Activated CD4-positive, alpha-beta T cell treated with anti-CD3 and anti-CD28 coated beads, Interleukin-2, Interleukin-4, amounts not matched to agents 100 ng/mL and 50 ng/mL, durations not matched to agents 16 hours and 8 hours (primary cell): ENCODE measurements at places on chromosomes 12 and 14.

DNA sequence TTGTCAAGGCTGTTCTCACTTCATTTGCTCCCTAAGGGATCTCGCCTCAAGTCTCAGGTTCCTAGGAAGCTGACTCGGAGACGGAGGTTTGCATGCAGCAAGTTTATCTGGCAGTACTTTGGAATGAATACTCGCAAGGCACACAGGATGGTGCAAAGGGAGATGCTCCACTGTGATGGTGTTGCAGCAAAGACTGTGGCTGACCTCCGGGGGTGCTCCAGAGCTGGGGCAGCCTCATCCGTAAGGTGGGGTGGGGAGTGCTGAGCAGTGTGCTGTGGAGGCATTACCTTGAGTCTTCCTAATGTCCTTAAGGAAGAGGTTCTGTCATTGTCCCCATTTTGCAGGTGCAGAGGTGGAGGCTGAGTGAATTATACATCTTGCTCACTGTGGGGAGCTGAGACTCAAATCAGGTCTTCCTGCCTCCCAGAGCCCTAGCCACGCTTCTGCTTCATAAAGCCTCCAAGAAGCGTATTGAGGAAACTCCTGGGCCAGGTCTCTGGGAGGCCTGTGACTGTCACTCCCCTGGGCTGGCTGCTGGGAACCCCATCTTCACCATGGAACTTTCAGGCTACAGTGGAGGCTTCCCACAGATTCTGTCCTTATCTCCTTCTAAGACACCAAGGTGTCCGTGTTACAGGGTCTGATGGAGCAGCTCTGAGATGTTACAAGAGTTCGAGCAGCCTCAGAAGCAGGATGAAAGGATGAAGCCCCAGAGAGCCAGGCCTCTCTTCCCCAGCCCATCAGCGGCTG, 39.5 kb downstream of the GALNT16 start:
- DNase-seq = no peak

- no peak for DNase-seq
These were observed 6.3 kb upstream of the CTDSP2 start for GRCh38 chr12:57852620-57853500.

DNA sequence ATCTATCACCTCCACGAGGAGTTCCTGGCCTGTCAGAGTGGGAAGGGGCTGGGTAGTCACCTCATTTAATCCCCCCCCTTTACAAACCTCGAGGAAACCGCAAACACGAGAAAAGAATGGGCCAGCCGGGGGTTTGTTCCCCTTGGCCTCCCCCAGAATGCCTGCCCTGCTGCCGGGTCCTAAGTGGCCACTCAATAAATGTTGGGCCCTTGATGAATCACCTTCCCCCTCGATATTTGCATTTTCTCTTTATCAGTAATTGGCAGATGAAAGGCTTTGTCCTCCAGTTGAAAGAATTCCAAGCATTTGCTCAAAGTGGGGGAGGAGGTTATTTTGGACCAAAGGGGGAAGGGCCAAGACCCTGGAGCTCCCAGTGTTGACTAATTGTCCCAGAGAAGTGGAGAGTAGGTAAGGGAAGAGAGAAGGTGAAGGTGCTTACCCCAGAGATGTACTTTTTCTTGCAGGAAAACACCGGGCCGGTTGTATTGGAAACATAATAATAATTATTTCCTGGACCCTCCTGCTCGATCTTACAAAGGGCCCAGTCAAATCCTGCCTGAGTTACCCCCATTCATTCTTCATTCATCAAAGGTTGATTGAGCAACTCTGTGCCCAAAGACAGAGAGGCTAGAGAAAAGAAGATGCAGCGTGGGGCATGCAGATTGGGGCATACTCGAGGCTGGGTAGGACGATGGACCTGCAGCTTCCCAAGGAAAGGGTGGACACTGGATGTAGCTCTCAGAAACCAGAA, 1.9 kb upstream of the KDM2B start:
- no peak for DNase-seq

GRCh38 chr14:60163693-60164092, 1.5 kb downstream of the DHRS7 start:
- DNase-seq = no peak

GRCh38 chr12:11668611-11669010, 19.1 kb downstream of the ETV6 start:
- DNase-seq = no peak

DNA sequence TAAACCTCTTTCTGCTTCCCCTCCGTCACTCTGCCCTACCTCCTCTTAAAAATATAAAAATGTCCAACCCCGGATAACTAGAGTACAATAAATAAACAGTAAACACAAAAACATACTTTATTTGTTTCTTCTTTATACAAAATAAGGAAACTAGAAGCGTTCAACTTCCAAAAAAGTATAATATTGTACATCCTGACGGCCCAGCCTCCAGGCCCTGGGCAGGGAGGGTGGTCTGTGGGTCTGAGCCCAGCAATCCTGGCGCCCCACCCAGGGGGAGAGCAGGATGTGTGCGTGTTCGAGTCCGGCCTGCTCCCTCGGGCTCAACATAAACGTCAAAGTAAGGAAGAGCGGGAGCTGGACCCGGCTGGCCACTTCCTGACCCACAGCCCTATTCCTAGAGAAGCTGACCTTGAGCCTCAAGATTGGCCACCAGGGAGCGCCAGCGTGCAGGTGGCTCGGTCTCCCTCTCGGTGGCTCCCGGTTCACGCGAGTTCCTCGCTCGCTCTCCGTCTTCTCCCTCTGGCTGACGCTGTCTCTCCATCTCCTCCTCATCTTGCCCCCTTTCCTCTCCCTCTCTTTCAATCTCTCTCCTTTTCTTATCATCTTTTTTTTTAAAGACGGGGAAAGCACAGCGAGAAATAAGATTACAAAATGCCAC, 9.4 kb downstream of the LHX5 start:
- DNase-seq = peak; percentile 69

GRCh38 chr14:103492156-103492925, 30.3 kb downstream of the CKB start:
- no peak for DNase-seq

DNA sequence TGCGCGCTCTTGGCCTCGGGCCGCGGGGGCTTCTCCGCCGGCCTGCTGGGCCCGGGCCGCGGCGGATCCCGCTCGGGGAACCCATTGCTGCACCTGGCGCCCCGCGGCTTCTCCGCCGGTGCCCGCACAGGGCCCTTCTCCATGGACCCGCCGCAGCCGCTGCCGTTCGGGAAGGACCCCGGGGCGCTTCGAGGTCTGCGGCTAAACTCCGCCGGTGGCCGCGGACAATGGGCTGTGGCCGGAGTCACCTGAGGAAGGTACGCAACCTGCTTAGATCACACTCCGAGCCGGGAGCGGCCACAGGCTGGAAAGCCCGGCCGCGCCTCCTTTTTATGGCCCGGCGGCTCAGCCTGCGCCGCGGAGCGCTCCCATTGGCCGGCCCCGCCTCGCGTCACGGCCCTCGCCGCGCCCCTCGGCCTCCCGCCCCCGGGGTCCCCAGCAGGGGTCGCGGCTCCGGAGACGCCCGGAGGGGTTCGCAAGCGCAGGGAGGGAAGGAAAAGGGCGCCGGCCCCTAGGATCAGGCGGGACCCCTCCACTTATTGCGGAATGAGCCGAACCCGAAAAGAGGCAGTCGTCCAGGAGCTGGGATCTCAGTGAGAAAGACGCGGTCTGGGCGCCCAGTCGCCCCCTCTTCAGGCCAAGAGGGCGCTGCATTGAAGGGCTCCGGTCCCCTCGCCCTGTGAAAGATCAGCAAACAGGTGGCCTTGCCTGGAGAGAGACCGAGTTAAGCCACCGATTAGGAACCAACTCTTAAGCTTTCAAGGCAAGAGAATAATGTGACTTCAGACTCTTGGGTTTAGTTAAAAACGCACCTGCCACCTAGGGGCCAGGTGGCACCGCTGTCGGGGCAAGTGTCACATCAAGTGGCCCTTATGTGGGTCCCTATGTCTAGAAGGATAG, at the start of gene GCH1:
Gene GCH1 (minus strand): TSS at position 306 of the 900 bp plus-strand sequence. CDS start 163 bp downstream, at position 143.
- peak; percentile 76 for DNase-seq

DNA sequence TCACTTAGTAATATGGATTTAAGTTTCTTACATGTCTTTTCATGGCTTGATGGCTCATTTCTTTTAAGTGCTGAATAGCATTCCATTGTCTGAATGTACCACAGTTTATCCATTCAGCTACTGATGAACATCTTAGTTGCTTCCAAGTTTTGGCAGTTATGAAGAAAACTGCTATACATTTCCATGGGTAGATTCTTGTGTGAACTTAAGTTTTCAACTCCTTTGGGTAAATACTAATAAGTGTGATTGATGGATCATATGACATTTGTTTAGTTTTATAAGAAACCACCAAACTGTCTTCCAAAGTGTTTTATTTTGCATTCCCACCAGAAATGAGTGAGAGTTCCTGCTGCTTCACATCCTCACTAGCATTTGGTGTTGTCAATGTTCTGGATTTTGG, 119.2 kb downstream of the NAV3 start:
- DNase-seq = no peak

- DNase-seq = no peak
These were observed 724.8 kb downstream of the C12orf50 start for GRCh38 chr12:87304406-87304805.

- no peak for DNase-seq
These were observed 143.1 kb downstream of the RBM19 start for GRCh38 chr12:113823016-113823415.

GRCh38 chr12:53811606-53812005, 59.8 kb upstream of the CISTR start:
- no peak for DNase-seq

- DNase-seq = no peak
These were observed 78.4 kb downstream of the FGD4 start for GRCh38 chr12:32477714-32478113.

- no peak for DNase-seq
These were observed 357.0 kb downstream of the TMEM121 start for GRCh38 chr14:105883066-105884005.

GRCh38 chr12:2243275-2243674, 190.5 kb downstream of the CACNA1C start:
- no peak for DNase-seq

DNA sequence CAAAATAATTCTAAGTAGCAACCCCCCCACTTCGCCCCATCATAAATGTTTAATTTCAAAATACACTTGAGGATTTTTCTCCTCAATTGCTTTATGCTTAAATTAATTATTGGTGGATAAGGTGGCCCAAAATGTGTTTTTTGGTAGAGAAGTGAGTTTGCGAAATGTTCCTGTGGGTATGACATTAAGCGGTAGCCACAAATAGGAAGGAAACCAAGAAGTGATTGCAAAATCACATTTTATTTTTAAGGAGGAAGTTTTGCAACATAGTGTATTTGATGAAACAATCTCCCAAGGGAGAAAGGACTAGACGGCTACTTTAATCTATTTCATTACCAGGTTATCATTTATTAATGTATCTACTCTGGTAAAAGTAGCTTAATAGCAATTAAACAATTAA, 25.5 kb downstream of the SLC25A3 start:
- DNase-seq = no peak

- peak; percentile 87 for DNase-seq
These were observed at the start of gene BTBD6 for GRCh38 chr14:105248368-105249181. TSS of gene BTBD6 (plus strand) at chr14:105248533. CDS start at chr14:105248712, 179 bp downstream.

GRCh38 chr12:3697311-3697870, 55.5 kb downstream of the CRACR2A start:
- DNase-seq = no peak

DNA sequence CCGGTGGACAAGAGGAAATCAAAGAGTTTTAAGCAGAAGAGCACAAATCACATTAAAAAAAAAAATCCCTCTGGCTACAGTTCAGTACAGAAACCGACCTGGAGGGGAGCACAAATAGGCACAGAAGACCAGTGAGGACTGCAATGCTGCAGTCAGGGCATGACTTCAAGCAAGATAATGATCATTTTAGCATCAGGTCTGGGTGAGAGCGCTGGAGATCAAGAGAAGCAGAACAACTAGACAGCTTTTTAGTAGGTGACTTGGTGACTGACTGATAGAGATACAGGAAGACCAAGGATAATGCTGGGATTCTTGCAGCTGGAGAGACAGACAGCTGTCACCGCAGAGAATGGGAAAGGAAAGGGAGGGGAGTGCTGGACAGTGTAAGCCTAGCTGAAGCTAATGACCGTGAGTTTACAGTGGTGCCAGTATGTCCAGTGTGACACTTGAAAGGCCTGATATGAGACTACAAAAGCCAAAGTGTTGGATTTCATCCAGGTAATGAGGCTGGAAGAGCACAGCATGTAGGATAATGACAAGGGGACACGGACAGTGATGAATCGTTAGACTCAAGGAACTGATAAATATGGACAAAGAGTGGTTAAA, 5.6 kb downstream of the NFYB start:
- no peak for DNase-seq

DNA sequence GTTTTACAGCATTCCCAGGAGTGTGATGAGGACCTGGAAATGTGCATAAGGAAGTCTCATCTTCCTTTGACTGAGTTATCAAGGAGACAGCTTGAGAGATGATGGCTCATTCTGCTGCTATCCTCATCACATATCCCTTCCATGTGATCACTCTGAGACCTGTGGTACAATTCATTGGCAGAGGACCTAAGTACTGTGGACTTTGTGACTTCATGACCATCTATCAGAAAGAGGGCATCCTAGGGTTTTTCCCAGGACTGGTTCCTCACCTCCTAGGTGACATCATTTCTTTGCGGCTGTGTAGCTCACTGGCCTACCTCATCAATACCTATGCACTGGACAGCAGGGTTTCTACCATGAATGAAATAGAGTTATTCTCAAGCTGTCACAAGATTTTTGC, 172.1 kb upstream of the PLEKHG7 start:
- no peak for DNase-seq
